ENCODE measurements at places on chromosomes 1 and 21.

DNA sequence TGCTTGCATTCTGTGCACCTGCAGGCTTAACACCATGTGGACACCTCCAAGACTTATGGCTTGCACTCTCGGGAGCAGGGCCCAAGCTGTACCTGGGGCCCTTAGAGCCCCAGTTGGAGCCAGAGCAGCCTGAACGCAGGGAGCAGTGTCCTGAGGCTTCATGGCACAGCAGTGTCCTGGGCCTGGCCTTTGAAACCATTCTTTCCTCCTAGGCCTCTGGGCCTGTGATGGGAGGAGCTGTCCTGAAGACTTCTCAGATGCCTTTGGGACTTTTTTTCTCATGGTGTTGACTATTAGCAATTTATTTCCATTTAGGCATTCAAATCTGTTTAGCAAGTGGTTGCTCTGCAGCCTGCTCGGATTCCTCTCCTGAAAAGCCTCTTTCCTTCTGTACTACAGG is 11.0 kb downstream of the RPTN start:
- no peak for DNase-seq

DNA sequence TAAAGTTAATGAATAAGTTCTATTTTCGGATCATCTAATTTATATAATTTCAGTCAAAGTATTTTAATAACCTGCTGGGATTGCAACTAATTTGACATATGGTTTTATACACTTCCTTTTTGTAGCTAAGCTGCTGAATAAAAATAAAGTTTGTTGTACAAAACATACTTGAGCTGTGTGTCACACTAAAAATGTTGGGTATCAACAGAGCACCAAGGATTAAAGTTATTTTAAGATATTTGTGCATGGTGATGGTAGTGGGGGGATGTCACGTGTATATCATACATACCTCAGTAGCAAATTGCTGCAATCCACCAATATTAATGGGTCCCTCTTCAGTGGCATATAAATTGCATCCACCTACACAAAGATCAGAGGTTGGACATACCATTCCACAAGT is 199.6 kb downstream of the DPYD start:
- no peak for DNase-seq

- no peak for DNase-seq
These were observed 81.2 kb downstream of the EPHB2 start for GRCh38 chr1:22791831-22792347.

DNA sequence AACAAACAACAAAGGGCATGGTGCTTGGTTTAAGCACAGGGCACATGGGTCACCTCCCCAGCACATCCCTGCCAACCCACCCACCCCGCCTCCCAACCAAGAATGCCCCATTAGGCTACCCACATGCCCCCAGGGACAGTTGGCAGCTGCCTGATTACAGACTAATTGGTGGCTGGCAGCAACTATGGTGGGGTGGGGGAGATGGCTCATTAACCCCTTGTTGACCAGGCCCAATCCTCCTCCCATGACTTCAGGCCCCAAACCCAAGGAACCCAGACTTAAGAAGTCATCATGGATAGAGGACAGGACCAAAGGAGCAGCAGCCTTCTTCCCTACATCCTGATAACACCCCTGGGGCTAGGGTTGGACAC is 1.3 kb downstream of the RIMS3 start:
- DNase-seq, result no peak

- no peak for DNase-seq
These were observed 140.9 kb upstream of the ETS2 start for GRCh38 chr21:38664841-38665240.

- no peak for DNase-seq
These were observed 29.0 kb upstream of the KDM4A start for GRCh38 chr1:43620956-43621355.

DNA sequence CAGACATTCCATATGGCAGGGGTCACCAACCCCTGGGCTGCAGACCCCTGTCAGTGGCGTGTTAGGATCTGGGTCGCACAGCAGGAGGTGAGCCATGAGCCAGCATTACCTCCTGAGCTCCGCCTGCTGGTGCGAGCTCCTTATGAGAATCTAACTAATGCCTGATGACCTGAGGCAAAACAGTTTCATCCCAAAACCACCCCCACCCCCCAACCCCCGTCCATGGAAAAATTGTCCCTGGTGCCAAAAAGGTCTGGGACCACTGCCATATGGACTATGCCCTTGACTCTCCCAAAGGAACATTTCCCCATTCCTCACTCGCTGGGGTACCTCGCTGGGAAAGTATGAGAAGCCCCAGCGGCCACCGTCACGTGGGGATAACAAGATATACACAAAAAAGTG is 6.4 kb upstream of the CPT2 start:
- DNase-seq, result no peak

GRCh38 chr1:91884459-91885212 is 1.3 kb downstream of the TGFBR3 start:
- no peak for DNase-seq

GRCh38 chr1:218171302-218171893 is 113.7 kb upstream of the RRP15 start:
- DNase-seq, result no peak
